ENCODE measurements at places on chromosomes 7 and 10.

- DNase-seq: no peak
Observed at GRCh38 chr10:5633166-5633749, 33.1 kb downstream of the ASB13 start.

GRCh38 chr10:14536241-14537213, 205.8 kb upstream of the FRMD4A start:
- peak; percentile 78 for DNase-seq

- DNase-seq: no peak
Observed at GRCh38 chr7:2369139-2369538, 14.5 kb downstream of the EIF3B start.

DNA sequence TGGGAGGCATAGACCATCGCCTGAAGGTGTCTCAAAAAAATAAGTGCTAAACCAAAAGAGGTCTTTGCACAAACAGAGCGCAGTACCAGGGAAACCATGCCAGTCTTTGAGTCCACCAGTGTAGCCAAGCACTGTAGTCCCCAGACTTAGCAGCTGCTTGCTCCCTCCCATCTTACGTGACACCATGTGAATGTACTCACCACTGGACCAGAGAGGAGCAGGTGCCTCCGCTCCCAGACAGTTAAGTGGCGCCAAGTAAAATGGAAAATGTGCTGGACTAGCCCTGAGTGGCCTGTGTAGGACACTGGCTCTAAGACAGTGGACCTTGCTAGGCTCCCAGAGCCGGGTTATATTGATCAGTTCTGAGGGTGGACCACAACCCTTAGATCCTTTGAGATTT, 47.7 kb upstream of the PLEKHA1 start:
- no peak for DNase-seq

DNA sequence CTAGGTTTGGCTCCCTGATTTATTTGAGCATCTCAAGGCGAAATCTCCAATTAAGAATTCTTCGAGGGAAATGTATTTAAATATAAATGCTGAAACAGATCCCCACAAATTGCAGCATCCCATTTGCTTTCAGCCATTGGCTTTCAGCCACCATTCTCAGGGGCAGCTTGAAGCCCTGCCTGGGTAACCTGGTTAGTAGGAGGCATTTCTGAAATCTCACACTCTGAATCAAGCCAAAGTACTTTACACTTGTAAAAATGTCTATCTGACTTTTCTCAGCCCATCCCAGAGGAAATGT, 49.1 kb downstream of the GCC1 start:
- no peak for DNase-seq

- DNase-seq: no peak
Observed at GRCh38 chr7:125773113-125773785, 843.6 kb upstream of the POT1 start.

DNA sequence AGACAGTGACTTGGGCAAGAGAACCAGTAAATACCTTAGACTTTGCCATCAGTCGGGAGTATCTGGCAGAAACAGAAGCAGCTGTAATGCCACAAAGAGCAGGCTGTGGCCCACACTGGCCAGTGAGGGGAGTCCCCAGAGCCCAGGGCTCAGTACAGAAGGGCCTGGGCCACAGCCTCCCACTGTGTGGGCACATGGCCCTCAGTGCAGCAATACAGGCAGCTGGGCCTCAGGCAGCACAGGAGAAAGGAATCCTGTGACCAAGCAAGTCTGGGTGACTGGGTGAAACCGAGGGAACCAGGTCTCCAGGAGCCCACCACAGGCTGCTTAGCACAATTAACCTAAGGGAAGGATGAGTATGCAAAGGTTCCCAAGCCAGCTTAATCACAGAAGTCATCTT, 14.0 kb downstream of the WDR91 start:
- DNase-seq: no peak

GRCh38 chr7:148939128-148939755, 55.2 kb upstream of the EZH2 start:
- DNase-seq: no peak

- DNase-seq: no peak
Observed at GRCh38 chr10:96643920-96644319, 57.1 kb upstream of the TM9SF3 start.

GRCh38 chr10:52571018-52571417, 201.6 kb downstream of the MBL2 start:
- peak; percentile 44 for DNase-seq

DNA sequence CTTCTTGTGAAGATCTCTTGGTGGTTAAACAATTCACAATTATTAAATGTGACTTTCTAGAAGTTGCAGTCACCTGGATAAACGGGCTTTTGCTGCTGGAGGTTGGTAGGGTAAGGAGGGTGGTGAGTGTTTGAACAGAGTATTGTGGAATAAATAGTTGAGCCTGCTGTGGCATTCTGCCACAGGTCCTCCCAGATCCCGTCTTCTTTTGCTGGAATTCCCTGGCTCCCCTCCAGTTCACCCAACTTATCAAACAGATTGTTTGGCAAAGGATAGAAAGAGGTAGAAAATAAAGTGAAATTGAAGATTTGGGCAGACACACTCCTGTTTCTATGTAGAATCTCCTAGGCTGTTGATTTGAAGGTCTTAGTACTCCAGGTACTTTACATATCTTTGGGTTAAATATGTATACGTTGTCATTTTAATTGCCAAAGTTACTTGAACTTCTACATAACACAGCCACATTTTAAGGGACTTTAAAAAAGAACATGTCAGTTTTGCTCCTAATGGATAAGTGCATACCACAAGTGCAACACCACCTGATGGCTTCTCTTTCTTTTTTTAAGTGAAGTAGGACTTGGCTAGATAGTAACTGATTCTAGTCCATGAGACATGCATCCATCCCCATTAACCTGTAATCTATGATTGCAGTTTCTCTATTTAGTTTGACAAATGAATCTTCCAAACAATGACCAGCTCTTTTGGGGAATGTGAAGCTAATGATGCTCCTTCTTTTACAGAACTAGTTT, 83.0 kb downstream of the ARL4A start:
- DNase-seq: no peak

GRCh38 chr7:157299613-157300368, 37.0 kb upstream of the DNAJB6 start:
- no peak for DNase-seq

DNA sequence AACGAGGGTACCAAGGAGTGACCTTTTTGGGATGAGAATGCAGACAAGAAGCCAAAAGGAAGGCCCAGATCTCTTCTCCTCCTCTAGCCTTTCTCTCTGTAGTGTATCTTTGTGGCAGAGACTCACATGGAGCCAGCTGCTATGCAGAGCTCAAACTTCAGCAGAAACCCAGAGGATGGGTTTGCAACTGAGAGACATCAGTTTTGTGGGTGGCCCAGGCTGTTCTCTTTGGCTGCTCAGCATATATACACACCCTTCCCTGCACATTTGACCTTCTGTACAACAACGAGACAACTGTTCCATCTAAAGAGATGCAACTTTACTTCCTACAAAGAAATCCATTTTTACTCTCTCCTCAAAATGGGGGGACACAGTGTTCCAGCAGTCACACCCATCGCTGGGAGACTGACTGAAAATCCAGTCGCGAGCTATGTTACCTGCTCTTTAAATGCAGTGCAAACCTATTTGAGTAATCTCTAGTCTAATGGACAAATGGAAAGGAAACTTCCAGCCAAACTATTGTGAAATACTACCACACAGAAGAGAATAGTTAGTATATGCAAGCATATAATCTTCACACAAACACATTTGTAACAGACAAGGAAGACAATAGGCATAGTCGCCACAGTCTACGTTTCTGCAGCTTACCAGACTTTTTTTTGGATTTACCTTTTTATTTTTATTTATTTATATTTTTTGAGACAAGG, 51.2 kb downstream of the GTF2I start:
- DNase-seq: no peak

DNA sequence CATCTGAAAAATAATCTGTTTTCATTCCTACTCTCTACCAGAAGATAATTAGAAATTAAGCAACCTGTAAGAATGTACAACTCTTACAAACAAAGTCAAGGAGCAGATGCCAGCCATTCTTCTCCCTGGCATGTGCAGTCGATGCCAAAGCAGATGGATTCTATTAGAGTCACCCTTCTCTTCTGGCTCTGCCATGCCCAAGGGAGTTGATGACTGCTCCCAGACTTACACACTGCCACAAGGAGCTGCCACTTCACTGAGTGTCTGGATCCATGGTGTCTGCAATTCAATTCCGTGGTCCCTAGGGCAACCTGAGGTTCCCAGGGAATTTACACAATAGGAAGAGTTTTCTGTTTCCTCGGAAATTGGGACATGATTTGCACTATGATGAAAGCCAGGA, 89.1 kb upstream of the IFRD1 start:
- no peak for DNase-seq

GRCh38 chr7:18494821-18495408, 634 bp upstream of the HDAC9 start:
- peak; percentile 59 for DNase-seq

- no peak for DNase-seq
Observed at GRCh38 chr7:151827620-151828019, 49.3 kb downstream of the PRKAG2 start.

DNA sequence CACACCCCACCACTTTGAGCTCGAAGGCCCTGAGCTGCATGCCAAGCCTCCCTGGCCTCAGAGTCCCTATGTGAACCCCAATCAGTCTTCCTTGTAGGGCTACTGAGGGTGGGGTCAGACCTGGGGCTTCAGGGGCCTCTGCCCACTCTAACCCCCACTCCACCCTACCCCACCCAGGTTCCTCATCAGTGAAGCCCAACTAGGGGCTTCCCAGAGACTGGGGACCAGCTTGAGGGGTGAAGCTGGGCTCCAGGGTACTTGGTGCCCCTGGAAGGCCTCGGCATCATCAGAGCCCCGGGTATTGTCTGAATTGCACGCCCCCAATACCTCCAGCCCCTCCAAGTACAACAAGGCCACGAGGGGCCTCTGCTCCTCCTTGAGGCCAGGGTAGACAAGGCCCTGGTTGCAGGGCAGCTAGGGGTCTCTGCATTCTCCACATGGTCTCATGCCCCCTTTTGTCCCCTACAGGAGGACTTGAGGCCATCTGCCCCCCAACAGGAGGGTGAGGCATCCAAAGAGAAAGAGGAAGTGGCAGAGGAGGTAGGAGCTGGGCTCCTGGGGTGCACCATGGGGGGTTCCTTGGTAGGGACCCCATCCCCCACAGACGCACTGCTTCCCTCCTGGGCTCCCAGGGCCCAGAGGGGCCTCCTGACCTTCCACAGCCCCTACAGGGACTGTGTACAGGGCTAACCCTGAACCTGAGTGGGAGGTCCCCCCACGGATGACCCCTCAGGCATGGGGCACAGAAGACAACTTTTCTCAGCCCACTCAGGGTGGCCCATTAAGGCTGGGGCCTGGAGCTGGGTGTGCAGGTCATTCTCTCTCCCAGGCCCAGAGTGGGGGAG, 4.0 kb downstream of the SNCG start:
- DNase-seq: no peak

DNA sequence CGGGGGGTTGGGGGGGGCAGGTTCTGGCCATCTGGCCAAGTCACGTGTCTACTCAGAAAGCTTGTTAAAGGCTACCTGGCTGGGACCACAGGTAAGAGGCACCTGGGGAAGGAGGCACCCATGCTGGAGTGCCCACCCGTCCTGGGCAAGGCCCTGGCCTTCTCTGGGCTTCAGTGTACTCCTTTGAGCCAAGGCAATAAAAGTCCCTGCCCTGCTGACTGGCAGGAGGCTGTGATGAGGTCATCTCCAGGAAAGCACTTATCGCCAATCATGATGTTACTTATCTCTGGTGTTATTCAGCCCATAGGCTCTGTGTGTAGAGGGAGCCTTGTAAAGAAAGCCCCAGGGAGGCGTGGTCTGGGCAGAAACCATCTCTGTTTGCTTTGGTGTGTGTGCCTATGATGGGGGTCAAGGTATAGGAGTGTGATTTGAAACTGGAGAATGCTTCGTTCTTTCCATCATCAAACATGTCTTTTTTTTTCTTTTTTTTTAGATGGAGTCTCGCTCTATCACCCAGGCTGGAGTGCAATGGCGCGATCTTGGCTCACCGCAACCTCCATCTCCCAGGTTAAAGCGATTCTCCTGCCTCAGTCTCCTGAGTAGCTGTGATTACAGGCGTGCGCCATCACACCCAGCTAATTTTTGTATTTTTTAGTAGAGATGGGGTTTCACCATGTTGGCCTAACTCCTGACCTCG, 2.5 kb upstream of the CLDN4 start:
- peak; percentile 61 for DNase-seq

DNA sequence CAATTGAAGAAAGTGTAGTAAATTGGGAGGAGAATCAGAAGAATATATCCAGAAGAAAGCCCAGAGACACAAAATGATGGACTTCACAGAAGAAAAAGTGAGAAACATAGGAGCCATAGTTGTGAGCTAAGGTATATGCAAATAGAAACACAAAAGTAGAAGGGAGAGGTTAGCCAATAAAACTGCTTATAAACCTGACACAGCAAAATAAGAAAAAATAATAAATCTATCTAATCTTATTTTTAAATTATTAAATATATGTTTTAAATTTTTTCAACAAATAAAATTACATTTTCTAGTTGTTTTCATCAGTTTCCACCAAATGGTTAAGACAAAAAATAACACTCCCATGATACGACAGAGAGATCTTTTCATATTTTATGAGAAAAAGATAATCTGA, 903.5 kb downstream of the DNAJB9 start:
- DNase-seq: no peak

- DNase-seq: no peak
Observed at GRCh38 chr7:6615723-6616555, 529 bp downstream of the ZNF853 start.

DNA sequence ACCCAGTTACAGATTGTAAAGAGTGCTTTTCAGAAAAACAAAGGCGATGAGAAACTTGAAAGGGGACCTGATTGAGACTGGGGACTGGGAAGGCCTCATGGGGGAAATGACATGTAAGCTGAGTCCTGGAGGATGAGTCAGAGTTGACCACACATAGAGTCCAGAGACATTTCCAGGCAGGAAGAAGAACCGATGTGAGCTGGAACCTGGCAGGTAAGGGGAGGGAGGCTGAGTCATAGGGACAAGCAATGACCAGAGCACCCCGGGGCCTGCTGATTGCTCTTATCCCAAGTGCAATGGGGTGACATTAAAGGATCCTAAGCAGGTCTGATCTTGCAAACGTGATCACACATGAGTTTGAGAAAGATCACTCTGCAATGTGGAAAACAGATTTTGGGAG, 11.7 kb downstream of the TLL2 start:
- DNase-seq: peak; percentile 3

DNA sequence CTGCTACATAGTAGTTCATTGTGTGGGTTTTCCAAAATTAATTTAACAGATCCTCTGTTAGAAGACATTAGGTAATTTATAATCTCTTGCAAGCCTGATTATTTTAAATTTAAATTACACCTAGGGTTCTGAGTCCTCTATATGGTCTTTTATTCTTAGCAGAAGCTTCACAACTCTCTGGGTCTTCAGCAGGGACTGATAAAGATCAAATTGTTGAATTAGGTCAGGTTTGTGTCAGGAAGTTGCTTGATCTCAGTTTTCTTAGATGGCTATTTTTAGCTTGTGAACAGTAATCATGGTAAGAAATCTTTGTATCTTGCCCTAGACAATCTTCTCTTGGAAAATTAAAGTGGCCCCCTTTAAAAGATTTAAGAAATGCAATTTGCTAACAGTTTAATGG, 183.1 kb upstream of the HDAC9 start:
- DNase-seq: no peak

DNA sequence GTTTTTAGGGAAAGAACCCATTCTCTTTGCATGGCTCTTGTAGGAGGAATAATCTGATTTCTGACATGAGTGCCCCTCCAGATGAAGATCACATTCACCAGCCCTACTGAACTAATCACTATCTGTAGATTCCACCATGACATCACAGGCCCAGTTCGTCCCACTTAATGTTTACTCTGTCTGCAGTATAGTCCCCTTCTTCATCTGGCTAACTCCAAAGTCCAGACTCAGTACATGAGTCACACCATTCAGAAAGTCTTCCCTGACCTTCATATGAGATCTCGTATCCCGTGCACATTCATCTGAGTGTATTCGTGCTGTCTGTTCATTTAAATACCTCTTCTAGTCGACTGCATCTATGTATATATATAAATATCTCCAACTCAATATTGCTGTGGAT, 366.5 kb upstream of the AKR1E2 start:
- DNase-seq: peak; percentile 26
